ENCODE measurements at places on chromosomes 6 and 20. TPM values are rescaled to one million over a fixed set of nuclear protein-coding genes. Genes with fewer than 3 reads are reported as not detected.

DNA sequence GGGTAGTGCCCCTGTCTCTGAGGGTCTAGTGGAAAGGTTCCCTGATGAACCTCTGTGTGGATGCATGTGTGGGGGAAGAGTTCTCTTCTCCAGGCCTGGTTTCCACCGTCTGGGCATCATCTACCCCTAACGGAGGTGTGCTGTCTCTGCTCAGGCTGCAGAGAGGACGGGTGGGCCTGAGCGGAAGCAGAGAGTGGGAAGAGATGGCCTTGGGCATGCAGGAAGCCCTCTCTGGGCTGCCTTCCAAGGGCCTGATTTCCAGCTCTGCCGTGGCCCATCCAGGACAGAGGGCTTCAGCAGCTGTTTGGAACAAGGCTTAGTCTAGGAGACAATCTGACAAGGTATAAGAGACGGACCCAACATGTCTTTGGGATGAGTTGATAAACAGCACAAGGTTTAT, 220.1 kb upstream of the DTNBP1 start:
- H3K4me3 ChIP-seq: no peak overlapping the region
- no peak for DNase-seq
- no peaks in the 10 kb centered on the region for H3K36me3 ChIP-seq
- no peaks in the 10 kb centered on the region for H3K27me3 ChIP-seq

C6orf58 gene
- not detected for total RNA-seq

ZFP57 gene
- not detected for total RNA-seq

- H3K36me3 ChIP-seq: no peaks in the 10 kb centered on the region
- peaks cover 40% of the 10 kb centered on the region for H3K27me3 ChIP-seq
- no peak overlapping the region for H3K27ac ChIP-seq
- DNase-seq: no peak
- H3K4me1 ChIP-seq: peaks cover 4% of the 10 kb centered on the region
Observed at GRCh38 chr6:34064675-34065074, 81.2 kb downstream of the GRM4 start.

- H3K4me1 ChIP-seq: peaks cover 95% of the 10 kb centered on the region
- H3K27me3 ChIP-seq: no peaks in the 10 kb centered on the region
- peak; percentile 99 for DNase-seq
- H3K4me3 ChIP-seq: peak overlapping the region; percentile 20
Observed at GRCh38 chr6:52517502-52518278, 59.2 kb downstream of the TRAM2 start.

- no peaks in the 10 kb centered on the region for H3K27me3 ChIP-seq
- peak overlapping the region; percentile 48 for H3K4me3 ChIP-seq
- DNase-seq: peak; percentile 95
Observed at GRCh38 chr20:24634855-24635254, 165.4 kb downstream of the SYNDIG1 start.

E2F1 gene
- 12.9 TPM for total RNA-seq

DNA sequence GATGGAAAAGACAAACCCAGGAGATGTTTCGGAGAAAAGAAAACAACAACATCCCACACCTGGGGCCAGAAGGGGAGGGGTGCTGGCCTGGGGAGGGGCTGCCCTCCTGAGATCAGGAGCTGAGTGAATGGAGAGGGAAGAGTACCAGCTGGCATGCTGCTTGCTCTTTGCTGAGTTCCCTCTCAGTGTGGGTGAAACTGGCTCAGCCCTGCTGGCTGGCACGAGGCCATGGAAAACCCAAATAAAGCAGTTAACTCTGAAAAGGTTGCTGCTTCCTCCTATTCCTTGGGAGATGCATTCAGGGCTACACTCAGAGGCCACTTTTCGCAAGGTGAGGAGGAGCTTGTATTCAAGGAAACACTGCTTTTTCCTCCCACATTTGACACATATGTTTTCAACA, 8.0 kb upstream of the KCNK16 start:
- DNase-seq: no peak
- H3K4me3 ChIP-seq: no peak overlapping the region
- H3K27ac ChIP-seq: no peak overlapping the region
- H3K27me3 ChIP-seq: peaks cover 7% of the 10 kb centered on the region
- H3K4me1 ChIP-seq: no peaks in the 10 kb centered on the region

LTB gene
- total RNA-seq: not detected

- no peak overlapping the region for H3K27ac ChIP-seq
- no peaks in the 10 kb centered on the region for H3K4me1 ChIP-seq
- no peak for DNase-seq
- H3K27me3 ChIP-seq: no peaks in the 10 kb centered on the region
- H3K36me3 ChIP-seq: no peaks in the 10 kb centered on the region
- no peak overlapping the region for H3K4me3 ChIP-seq
Observed at GRCh38 chr20:7516621-7517111, 423.6 kb downstream of the HAO1 start.

GRCh38 chr6:31927242-31927862, at the start of gene C2:
TSS of gene C2 (plus strand) at chr6:31927717. CDS start at chr6:31927753, 36 bp downstream.
- peak within 1 kb of the TSS; percentile 33 for H3K4me3 ChIP-seq
- DNase-seq: no peak
- H3K4me1 ChIP-seq: no peaks in the 10 kb centered on the region
- H3K27ac ChIP-seq: no peak within 1 kb of the TSS
- H3K36me3 ChIP-seq: no peaks in the 10 kb centered on the region

DNA sequence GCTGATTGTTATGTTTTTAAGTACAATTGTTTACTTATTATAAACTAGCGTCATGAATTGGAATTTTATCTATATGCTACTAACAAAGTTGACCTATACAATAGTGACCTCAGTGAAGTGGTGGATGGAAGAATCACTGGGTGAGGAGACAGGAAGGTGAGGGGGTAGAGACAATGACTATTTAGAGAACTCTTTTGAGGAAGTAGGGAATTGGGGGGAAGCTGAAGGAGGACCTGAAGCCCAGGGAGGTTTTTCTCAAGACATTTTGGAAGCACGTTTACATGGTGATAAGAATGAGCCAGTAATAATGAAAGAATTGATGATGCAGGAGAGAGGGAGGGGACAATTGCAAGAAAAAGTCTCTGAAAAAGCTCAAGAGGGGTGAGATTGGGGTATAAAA, 96.4 kb downstream of the RPS12 start:
- H3K4me3 ChIP-seq: no peak overlapping the region
- no peaks in the 10 kb centered on the region for H3K36me3 ChIP-seq
- no peak overlapping the region for H3K27ac ChIP-seq
- DNase-seq: no peak
- H3K4me1 ChIP-seq: peaks cover 22% of the 10 kb centered on the region

GRCh38 chr6:5511954-5512353, 250.6 kb downstream of the FARS2 start:
- no peaks in the 10 kb centered on the region for H3K36me3 ChIP-seq
- peak; percentile 83 for DNase-seq
- no peaks in the 10 kb centered on the region for H3K27me3 ChIP-seq
- peak overlapping the region; percentile 7 for H3K27ac ChIP-seq

SPATS1 gene
- total RNA-seq: not detected

GRCh38 chr6:137970368-137970767, 103.3 kb downstream of the TNFAIP3 start:
- no peak for DNase-seq
- H3K27ac ChIP-seq: no peak overlapping the region
- H3K27me3 ChIP-seq: no peaks in the 10 kb centered on the region
- no peak overlapping the region for H3K4me3 ChIP-seq
- peaks cover 18% of the 10 kb centered on the region for H3K4me1 ChIP-seq

DNA sequence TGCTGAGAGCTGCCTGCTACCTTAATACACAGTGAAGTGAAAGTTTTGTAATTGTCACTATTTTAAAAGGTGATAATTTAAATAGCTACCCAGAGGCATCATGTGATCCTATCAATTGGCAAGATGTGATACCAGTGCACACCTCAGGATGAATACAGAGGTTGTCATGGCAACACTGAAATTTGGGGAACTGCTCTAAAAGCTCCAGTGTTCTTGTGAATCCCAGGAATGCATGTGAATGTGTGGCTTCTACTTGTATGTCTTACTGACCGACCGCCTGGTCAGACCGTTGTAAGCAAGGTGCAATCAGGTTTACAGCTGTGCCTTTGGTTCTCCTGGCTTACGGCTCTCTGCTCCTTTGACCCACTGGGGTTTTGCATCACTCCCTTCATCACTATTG, 146.3 kb upstream of the GJE1 start:
- H3K4me1 ChIP-seq: peaks cover 6% of the 10 kb centered on the region
- no peak overlapping the region for H3K4me3 ChIP-seq
- no peaks in the 10 kb centered on the region for H3K36me3 ChIP-seq
- DNase-seq: no peak
- H3K27ac ChIP-seq: no peak overlapping the region

- DNase-seq: no peak
- peaks cover 7% of the 10 kb centered on the region for H3K4me1 ChIP-seq
- no peaks in the 10 kb centered on the region for H3K27me3 ChIP-seq
- H3K4me3 ChIP-seq: no peak overlapping the region
- no peaks in the 10 kb centered on the region for H3K36me3 ChIP-seq
- H3K27ac ChIP-seq: no peak overlapping the region
Observed at GRCh38 chr6:38234934-38235682, 404.6 kb downstream of the BTBD9 start.

- H3K36me3 ChIP-seq: no peaks in the 10 kb centered on the region
- no peak overlapping the region for H3K27ac ChIP-seq
- no peaks in the 10 kb centered on the region for H3K27me3 ChIP-seq
- DNase-seq: peak; percentile 51
Observed at GRCh38 chr6:115514656-115515055, 546.0 kb downstream of the FRK start.

- no peaks in the 10 kb centered on the region for H3K27me3 ChIP-seq
- DNase-seq: no peak
- no peak overlapping the region for H3K27ac ChIP-seq
- H3K4me1 ChIP-seq: peaks cover 7% of the 10 kb centered on the region
- H3K4me3 ChIP-seq: no peak overlapping the region
- no peaks in the 10 kb centered on the region for H3K36me3 ChIP-seq
Observed at GRCh38 chr20:1296922-1297321, 30.8 kb downstream of the SNPH start.
